Stimulated activated naive B cell treated with anti-CD40 and anti-IgM and Interleukin-4, amounts not matched to agents 10 μg/mL and 1 μg/mL and 100 μg/mL, for 72 hours (primary cell): ENCODE measurements at places on chromosomes 2 and 18.

- no peak overlapping the region for H3K27ac ChIP-seq
- H3K27me3 ChIP-seq = peaks cover 10% of the 10 kb centered on the region
- DNase-seq = no peak
- H3K36me3 ChIP-seq = no peaks in the 10 kb centered on the region
- H3K4me3 ChIP-seq = no peak overlapping the region
- no peaks in the 10 kb centered on the region for H3K4me1 ChIP-seq
These were observed 89.9 kb downstream of the ACSL3 start for GRCh38 chr2:222950638-222951285.

DNA sequence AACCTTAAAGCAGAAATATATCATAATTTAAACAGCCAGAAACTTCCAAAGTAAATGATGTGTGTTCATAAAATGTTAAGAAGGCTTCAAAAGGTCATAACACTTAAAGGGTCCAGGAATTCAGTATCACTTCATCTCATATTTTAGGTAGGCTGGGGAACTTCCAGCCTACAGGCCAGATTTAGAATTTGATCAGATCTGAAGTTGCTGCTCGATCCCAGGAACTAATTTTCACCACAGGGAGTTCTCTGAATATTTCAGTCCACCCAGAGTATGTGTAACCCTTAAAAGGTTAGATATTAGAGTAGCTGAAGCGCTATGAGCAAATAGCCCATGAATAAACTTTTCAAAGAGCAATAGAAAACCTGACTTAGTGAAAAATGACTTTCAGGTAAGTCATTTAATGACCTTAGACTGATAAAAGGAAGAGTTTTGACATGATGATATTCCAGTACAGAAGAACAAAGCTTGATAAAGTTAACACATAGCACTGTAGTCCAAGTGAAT lies 1.7 kb downstream of the WIPF1 start:
- DNase-seq = no peak
- H3K27me3 ChIP-seq = no peaks in the 10 kb centered on the region
- peak overlapping the region; percentile 98 for H3K27ac ChIP-seq
- H3K36me3 ChIP-seq = peaks cover 41% of the 10 kb centered on the region
- H3K4me3 ChIP-seq = peak overlapping the region; percentile 84

DNA sequence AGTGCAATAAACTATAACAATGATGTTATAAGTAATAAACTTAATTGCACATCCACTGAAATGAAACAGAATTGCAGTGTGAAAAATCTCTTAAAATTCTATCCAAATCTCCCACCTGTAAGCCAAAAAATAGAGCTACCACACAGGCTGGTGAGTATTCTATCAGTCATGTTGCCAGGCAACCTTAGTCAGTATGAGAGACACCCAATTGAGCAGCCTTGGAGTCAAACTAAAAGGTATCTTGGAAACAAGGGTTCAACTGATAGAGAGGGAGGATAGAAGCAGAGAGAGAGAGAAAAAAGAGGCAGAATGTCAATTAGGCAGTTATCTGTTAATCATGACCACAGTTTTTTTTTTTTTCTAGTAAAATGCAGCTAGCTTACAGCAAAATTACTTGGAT lies 45.8 kb downstream of the GALNT13 start:
- DNase-seq = no peak
- no peaks in the 10 kb centered on the region for H3K4me1 ChIP-seq
- H3K4me3 ChIP-seq = no peak overlapping the region

GRCh38 chr2:196914867-196915460 lies 11.5 kb downstream of the PGAP1 start:
- H3K27ac ChIP-seq = no peak overlapping the region
- peaks cover 21% of the 10 kb centered on the region for H3K36me3 ChIP-seq
- peaks cover 13% of the 10 kb centered on the region for H3K4me1 ChIP-seq
- no peak for DNase-seq

GRCh38 chr2:75772908-75773630 lies 62.4 kb upstream of the GCFC2 start:
- no peak overlapping the region for H3K27ac ChIP-seq
- no peaks in the 10 kb centered on the region for H3K4me1 ChIP-seq
- no peak for DNase-seq

DNA sequence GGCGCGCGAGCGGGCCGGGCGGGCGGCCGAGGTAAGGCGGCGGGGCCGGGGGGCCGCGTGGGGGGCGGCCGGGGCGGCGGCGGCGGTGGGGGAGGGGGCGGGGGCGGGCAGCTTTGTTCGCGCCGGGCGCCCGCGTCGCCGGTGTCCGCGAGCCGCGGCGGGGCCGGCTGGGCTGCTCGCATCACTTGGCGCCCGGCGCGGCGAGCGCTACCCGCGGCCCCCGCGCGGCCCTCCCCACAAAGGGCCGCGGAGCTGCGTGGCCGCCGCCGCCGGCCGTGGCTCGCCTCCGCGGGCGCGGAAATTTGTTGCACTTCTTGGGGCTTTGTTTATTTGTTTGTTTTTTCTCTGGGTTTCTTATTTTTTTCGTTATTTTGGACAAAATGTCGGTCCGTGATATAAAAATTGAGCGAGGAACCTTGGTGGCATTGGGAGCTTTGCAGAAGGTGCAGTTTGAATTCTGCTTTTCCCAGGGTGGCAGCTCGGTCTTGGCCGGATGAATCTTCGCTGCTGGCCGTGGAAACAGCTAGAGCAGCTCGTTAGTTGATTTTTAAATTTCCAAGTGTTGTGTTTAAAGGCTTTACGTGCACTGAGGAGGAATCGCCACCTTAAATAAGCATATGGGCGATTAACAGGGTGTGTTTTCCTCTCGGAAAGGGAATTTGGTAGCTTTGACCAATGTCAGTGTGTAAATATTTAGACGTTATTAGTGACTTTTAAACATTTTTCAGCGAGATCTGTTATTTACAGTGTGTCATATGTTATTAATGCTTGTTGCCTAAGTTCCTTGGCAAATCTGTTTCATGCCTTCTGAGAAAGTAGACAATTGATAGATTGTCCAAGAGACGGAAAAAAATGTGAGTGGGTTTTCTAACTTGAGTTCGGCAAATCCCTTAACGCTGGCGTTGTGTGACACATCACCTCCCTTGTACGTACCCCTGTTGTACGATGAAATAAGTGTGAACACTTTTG lies 822 bp downstream of the UBE2E3 start:
- peaks cover 27% of the 10 kb centered on the region for H3K4me1 ChIP-seq
- H3K27me3 ChIP-seq = no peaks in the 10 kb centered on the region
- DNase-seq = no peak
- H3K4me3 ChIP-seq = peak overlapping the region; percentile 96

DNA sequence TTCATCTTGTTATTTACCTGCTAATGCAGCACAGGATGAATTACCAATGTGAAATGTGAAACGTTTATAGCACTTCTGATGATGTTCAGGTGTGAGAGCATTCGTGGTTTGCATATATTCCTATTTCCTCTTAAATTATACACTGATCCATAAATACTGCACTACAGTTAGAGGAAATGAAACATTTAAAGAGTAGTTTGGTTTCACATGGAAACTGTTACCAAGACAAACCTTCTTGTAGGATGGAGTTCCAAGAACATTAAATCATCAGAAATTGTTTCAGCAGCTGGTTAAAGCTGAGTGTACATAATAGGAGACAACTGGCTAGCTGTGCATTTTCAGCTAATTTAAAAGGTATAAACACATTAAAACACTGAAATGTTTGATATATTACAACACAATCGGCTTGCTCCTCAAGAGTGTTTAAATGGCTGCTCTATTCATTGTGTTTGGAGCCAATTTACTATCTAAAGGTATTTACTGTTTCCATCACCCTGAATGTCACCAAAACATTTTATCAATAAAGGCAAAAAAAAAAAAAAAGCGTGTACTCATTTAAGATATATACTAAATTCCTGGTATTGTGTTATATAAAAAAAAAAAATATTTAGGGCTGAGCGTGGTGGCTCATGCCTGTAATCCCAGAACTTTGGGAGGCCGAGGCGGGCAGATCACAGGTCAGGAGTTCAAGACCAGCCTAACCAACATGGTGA lies 100.6 kb downstream of the DYM start:
- DNase-seq = no peak
- H3K36me3 ChIP-seq = peaks cover 51% of the 10 kb centered on the region
- peaks cover 9% of the 10 kb centered on the region for H3K4me1 ChIP-seq

DNA sequence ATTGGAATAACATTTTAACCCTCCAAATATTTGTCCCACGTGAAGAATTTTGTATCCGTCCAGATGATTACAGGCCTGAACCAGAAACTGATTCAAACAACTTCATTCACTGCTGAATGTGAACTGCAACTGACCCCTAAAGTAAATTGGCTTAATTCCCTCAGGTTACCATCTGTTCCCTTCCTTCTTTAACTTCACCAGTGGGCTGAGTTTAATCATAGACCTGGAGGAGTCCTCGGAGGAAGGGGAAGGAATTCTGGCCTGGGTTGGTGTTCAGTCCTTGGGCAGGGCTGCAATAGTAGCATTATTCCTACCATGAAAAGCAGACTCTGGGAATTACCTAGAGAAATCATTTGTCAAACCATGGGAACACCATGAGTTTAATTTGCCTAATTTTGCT lies 207.4 kb downstream of the TMEM247 start:
- H3K36me3 ChIP-seq = no peaks in the 10 kb centered on the region
- peaks cover 7% of the 10 kb centered on the region for H3K27me3 ChIP-seq
- H3K4me3 ChIP-seq = no peak overlapping the region
- DNase-seq = no peak
- no peak overlapping the region for H3K27ac ChIP-seq

GRCh38 chr18:2898186-2898640 lies 51.4 kb downstream of the EMILIN2 start:
- H3K4me3 ChIP-seq = no peak overlapping the region
- H3K27me3 ChIP-seq = no peaks in the 10 kb centered on the region
- peaks cover 40% of the 10 kb centered on the region for H3K36me3 ChIP-seq
- no peak for DNase-seq
- peaks cover 7% of the 10 kb centered on the region for H3K4me1 ChIP-seq
- H3K27ac ChIP-seq = peak overlapping the region; percentile 37
